ENCODE measurements at places on chromosomes 4 and X.

- no peak for DNase-seq
Observed at GRCh38 chr4:17370818-17371217, 141.1 kb downstream of the QDPR start.

- no peak for DNase-seq
Observed at GRCh38 chr4:6914448-6914847, 4.8 kb downstream of the TBC1D14 start.

DNA sequence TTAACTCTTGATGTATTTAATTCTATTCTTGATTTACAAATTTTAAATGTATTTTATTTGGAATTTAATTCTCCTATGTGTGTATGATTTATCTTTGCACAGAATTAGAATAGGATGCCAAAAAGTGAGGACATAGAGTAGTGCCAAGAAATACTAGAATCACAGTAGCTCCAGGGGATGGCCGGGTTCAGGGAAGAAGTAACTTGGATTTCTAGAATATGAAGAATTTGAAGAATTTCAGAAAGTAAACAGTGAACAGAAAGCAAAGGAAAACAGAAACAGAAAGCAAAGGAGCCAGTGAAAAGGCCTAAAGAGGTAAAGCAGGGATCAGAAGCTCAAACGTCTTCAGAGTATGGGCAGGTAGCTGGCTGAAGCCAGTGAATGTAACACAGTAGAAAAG is 1187.6 kb downstream of the RPA4 start:
- no peak for DNase-seq

DNA sequence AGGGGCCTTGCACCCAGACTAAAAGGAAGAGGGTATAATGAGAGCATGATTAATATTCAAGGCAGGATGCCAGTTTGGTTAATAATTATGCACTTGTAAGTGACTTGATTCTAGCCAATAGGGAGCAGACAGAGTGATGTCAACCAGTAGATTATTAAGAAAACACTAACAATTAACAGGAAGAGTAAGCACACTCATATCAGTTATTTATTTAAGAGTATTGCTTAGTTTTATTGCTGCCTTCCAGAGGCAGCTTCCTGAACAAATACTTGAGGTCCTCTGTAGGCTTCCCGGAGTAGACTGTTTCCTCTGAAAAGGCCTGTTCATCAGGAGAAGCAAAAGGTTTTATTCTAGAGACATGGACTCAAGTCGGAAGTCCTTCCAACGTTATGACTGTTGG is 129.1 kb upstream of the AFF2 start:
- DNase-seq, result no peak

DNA sequence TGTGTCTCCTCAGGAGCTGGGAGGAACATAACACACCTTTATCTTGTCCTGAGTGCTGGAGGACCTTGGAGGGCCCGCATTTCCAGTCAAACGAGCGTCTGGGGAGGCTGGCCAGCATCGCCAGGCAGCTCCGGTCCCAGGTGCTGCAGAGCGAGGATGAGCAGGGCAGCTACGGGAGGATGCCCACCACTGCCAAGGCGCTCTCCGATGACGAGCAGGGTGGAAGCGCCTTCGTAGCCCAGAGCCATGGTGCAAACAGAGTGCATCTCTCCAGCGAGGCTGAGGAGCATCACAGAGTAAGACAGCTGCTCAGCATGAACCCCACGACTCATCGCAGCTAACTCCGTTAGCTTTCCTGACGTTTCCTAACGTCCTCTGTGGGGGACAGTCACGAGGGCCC is 430 bp downstream of the TRIML1 start:
- DNase-seq, result no peak

DNA sequence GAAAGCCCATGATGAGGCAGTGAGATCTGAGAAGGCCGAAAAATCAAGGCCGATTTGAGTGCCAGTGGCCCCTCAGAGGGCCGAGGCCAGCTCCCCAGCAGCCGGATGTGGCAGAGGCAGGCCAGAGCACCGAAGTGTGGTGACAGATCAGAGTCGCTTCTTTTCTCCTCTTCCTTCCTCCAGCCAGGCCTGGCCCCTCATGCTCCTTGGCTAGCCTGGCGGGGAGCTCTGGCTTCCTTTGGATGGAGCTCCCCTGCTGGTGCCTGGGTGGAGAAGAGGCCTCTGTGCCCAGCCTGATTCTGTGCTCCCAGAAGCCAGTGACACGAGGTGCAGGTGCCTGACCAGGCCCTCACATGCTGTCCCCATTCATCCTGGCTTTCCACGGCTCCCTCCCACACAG is 127.2 kb upstream of the PABPC4L start:
- DNase-seq, result no peak

DNA sequence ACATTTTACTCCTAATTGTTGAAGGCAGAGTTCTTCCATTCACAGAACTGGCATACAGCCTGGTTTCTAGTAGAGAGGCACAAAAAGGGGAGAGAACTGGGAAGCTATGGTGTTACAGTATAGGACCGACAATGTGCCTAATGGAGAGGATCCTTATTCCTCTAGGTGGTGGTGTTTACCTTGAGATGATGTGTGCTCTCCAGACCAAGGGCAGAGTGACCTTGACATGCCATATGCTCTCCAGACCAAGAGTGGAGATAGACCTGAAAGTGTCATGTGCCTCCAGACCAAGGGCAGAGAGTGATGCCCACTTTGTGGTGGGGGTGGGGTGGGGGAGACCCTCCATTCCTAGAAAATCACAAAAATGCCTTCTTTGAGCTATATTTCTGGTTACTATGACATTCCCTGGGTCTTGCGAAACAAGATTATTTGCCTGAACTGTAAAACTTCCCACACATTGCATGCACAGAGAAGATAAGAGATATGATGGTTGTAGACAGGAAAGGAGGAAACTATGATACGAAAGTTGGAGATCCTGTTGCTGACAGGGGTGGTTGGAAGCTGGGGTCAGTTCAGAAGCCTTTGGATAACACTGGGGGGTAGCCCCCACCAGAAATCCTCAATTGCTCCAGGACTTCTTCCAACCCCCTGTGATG is 119.7 kb downstream of the TEX13C start:
- no peak for DNase-seq

DNA sequence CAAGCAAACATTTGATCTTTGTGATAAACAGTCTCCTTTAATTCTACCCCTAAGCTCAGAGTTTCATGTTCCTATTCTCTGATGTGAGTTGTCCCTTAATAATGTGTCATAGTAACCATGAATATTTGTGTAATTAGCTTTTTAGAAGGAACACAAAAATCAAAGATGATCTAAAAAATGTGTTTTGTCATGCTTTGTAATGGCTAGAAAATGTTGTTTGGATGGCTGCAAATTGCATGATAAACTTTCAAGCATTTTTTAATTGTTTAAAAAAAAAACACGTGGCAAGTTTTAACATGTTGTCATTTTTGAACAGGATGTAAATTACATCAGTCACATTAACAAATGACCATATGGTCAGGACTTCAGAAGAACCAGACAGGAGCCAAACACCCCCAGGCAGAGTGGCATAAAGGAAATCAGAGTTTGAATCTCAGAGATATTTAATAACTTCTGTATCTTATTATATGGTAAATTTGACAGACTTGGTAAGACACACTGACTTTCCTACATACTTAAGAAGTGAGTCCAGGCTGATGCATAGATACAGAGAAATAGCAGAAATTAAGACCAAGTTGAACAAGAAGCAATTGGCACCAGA is 223.9 kb upstream of the VEGFC start:
- DNase-seq, result no peak

GRCh38 chr4:11824566-11824965 is 395.9 kb upstream of the HS3ST1 start:
- no peak for DNase-seq

DNA sequence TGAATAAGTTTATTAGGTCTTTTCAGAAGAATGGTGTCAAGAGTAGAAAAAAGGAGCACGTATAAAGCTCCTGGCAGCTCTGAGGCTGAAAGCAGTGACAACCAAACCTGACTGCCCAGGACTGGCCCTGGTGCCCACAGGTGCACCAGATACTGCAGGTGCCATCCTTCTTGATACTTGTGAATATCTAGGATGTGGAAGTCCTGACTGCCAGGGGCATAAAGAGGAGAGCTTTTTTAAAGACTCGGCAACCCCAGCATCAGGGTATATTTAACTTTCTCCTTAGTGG is 60.7 kb downstream of the TMEM150C start:
- DNase-seq, result no peak

DNA sequence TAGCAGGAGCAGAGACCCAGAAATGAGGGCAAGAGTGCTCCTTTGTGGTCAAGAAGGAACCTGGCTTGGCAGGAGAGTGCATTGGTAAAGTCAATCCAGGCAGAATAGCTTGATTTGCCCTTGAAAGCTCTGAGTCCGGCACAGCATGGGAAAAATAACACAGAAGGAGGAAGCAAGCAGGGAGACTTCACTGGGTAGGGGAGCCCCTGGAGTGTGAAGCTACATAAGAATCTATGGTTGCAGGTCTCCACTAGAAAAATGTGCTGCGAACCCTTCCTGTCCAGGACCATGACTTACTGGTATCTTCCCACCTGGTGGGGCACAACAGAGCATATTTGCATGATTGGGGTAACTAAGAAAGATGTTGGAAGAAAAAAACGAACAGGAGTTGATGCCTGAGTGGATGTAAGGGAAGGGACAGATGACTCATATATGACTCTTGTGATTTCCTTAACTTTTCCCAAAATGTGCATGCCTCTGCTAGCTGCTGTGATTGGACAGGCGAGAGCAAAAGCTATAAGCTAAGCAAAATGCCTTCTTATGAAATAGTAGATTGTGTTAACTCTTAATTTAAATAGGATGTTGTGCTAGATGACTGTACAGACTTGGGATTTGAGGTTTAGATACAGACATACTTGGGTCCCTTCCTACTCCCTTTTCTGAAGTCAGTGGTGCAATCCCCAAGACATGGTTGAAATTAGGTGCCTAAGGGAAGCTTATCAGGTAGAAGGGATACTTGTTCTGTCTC is 3.3 kb downstream of the IL13RA1 start:
- no peak for DNase-seq

DNA sequence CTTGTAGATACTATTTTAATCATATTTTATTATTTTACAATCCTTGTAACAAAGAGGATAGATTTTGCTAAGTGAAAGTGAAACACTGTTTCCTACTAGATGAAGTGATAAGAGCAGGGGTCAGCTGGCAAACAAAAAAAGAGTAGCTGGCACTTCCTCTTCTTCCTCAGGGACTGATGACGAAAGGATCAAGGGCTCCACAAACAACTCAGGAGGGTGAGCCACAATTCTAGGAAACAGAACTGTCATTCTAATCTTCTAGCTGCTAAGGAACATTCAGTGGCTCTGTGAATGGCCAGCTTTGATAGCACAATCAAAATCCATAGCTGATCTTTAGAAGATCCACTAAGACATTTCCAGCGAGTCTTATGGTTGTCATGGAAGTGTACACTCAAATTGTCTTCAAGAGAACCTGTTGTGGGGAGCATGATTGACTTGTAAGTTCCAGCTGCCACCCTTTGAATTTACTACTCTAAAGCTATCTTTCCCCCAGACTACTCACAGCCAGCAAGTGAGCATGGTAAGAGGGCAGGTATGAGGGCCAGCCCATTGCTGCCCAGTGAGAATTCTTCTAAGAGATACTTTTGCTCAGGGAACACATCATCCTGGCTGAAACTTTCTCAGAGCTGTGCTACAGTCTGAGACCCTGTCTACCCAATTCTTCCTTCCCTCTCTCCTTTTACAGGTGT is 275.7 kb upstream of the RASGEF1B start:
- no peak for DNase-seq

- DNase-seq, result peak; percentile 51
Observed at GRCh38 chrX:54807524-54808108, at the start of gene MAGED2. Gene MAGED2 (plus strand): TSS chrX:54807745. CDS start chrX:54809332, 1,587 bp downstream.

DNA sequence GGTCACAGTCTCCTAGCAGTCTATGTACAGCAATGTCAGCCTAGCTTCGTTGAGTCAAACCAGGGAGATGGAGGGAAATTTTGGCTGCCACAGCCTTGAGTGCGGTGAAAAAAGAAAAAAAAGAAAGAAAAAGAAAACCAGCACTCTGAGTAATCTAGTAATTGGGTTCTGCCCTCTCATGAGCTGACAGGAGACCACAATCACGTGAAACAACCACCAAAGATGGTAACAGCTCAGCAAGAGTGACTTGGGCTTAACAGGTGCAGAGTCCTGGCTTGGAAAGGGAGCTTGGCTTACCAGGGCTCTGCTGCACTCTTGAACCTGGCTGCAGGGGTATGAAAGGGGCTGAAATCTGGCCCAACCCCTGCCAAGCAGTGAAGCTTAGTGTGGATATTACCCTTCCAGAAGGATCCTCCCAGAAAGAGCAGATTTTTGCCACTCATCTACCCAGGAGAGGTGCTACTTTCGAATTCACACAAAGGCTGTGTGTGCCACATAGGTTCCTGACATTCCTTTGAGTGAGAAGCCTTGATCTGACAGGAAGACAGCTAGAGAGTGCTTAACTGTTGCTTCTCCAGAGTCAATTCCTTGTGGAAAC is 350.3 kb downstream of the PTTG2 start:
- DNase-seq, result peak; percentile 58

- no peak for DNase-seq
Observed at GRCh38 chr4:144402176-144402575, 243.8 kb upstream of the HHIP start.

DNA sequence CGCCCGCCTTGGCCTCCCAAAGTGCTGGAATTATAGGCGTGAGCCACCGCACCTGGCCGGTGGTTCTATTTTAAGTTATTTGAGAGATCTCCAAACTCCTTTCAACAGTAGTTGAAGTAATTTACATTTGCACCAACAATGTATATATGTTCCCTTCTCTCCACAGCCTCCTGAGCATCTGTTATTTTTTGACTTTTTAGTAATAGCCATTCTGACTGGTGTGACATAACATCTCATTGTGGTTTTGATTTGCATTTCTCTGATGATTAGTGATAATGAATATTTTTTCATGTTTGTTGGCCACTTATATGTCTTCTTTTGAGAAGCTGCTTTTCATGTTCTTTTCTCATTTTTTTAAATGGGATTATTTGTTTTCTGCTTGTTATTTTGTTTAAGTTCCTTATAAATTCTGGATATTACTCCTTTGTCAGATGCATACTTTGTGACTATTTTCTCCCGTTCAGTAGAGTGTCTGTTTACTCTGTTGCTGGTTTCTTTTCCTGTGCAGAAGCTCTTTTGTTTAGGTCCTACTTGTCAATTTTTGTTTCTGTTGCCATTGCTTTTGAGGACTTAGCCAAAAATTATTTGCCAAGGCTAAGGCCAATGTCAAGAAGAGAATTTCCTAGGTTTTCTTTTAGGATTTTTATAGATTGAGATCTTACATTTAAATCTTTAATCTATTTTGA is 213.2 kb downstream of the ARHGAP24 start:
- no peak for DNase-seq

- DNase-seq, result no peak
Observed at GRCh38 chr4:4727536-4727935, 131.9 kb upstream of the MSX1 start.

DNA sequence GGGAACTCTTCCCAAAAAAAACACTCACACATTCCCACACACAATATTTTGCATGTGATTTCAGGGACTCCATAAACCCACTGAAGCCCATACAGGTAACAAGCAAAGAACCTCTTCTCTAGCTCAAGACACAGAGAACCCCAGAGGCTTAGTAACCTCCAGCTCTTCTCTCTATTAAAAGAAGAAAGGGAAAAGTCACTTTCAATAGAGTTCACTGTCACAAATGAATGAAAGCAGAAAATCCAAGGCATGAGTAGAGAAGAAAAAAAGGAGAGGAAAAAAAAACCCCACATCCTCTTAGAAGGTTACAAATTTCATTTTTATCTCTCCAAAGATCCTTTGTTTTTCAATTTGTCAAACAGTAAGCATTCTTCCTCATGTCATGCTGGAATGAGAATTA is 30.7 kb upstream of the DCLK2 start:
- DNase-seq, result no peak

GRCh38 chr4:113003841-113004240 is 45.6 kb upstream of the ANK2 start:
- DNase-seq, result no peak

GRCh38 chrX:38669428-38669827 is 108.1 kb downstream of the TSPAN7 start:
- DNase-seq, result peak; percentile 12

- no peak for DNase-seq
Observed at GRCh38 chr4:96525898-96526297, 686.0 kb downstream of the PDHA2 start.

Data from T follicular helper cell (primary cell).